ENCODE measurements at places on chromosomes 7 and 10.

- no peak for DNase-seq
Measured at GRCh38 chr7:47407821-47408674, 173.9 kb downstream of the TNS3 start.

DNA sequence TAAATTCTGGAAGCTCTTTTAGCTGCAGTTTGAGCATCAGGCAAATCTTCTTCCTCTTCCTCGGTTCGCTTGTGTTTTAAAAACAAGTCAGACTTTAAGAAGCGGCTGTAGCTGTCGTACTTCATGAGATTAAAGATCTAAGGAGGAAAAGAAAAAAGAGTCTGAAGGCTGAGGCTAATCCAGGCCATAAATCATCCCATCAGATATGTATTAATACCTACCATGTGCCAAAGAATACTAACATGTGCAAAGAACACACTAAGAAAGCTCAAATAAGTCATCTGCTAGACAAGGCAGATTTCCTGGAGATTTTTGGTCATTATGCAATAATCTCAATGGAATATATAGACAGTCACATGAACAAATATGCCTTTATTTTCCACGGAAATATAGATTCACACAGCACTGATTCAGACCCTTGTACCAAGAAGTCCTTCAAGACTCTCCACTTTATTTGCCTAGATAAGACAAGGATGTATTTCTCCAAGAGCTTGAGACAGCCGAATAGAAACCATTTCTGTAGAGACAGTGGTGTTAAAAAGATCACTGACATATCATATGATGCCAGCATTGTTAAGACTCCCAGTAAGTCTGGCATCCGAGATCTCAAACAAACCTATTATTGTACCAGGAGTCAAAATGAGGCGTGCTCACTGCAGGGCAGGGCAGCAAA is 42.3 kb downstream of the RGS10 start:
- DNase-seq = no peak

- DNase-seq = no peak
Measured at GRCh38 chr10:2994221-2994961, 73.0 kb upstream of the PFKP start.

DNA sequence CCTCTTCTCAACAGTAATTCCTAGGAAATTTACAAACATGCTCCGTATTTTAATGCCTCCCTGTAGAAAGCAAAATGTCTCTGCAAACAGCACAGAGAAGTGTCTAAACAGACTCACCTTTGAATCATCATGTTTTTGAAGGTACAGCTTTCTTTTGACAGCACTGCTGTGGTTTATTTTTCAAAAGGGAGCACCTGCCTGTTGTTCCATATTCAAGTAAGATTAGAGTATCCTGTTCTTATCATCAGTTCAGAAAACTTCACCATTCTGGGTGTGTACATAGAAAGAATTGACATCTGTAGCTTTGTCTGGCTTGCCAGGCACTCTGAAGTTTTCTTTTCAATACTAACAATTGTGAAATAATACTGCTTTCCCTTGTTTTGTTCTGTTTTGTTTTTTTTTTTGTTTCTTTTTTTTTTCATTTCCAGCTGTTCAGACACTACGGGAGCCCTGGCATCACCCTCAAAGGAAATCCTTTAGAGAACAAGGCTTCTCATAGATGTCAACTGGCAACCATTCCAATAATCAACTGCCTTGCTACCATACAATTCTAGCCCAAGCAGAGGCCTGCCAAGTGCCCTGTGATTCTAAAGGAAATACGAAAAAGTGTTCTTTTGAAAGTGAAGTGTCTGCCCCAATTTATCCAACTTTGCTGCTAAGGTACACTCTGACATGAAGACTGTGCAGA is 275.9 kb downstream of the PRPF18 start:
- no peak for DNase-seq

DNA sequence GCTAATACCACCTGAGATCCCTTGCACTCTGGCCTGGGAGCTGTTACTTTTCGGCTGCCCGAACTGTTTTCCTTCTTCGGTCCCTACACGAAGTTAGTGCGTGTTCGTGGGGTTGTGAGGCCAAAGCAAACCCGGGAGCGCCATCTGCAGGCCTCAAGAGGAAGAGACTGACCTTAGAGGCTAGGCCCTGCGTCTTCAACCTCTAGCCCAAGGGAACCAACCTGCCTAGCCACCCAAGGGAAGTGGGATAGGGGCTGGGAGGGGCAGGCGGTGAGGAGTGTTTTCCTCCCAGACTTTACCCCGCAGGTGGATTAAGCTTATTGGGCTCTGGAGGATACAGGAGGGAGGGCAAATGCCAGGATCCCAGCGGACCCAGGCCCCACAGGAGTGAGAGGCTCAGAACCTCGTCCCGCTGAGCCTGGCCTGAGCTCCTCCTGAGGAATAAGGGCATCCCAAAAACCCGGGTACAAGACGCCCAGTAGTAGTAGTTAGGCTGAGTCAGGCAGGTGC is 1.7 kb upstream of the PAX2 start:
- no peak for DNase-seq

- peak; percentile 90 for DNase-seq
Measured at GRCh38 chr10:81502677-81503359, 372.2 kb upstream of the NRG3 start.

DNA sequence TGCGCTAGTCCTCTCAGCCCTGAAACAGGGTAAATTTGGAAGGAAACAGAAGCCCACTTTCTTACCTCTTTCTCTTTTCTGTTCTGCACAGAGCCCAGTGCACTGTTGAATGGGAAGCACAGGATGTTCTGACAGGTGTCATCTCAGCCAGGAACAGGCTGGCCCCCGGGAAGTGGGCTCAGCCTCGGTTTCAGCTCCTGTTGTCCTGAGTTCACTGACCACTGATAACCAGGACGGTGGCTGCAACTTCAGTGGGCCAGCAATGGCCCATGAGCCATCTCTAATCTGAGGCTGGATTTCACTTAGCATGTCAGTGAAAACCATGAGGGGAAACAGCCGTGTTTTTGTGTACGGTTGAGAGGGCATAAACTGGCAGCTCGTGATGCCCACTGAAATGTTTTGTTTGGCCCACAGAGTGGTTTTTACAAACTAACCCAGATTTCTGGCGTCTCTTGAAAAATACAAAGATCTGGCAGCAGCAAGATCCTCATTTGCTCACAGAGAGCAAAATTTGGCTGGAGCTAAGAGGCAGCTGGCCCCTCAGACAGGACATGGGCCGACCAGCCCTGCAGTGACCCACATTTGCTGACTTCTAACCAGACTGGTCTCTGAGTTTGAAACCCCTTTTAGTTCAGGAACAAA is 455.9 kb downstream of the PAXIP1 start:
- DNase-seq = no peak

GRCh38 chr7:108226816-108227299 is 96.7 kb upstream of the LAMB4 start:
- DNase-seq = no peak

- DNase-seq = no peak
Measured at GRCh38 chr10:23200586-23200985, 8.5 kb downstream of the PTF1A start.

- peak; percentile 70 for DNase-seq
Measured at GRCh38 chr10:132294561-132295318, 13.0 kb downstream of the STK32C start.

DNA sequence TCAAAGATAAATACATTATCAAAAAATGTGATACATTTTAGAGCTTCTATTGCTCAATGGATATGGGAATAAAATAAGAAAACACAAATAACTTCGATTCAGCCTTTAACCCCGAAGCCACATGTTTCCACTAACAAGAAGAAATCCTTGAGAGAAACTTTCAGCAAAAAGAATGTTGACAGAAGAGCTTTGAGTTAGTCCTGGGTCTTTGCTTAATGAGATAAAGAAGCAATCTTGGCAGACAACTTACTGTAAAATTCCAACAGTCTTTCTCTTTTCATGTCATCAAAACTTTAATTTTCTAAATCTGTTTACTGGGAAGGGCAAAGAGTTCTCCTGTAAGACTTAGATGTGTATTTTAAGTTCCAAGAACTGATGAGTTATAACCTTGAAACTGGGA is 810.2 kb downstream of the CNTNAP2 start:
- DNase-seq = no peak

- DNase-seq = no peak
Measured at GRCh38 chr10:22222236-22223190, 4.7 kb upstream of the EBLN1 start.

GRCh38 chr10:6224781-6225180 is 22.0 kb downstream of the PFKFB3 start:
- DNase-seq = no peak

- DNase-seq = no peak
Measured at GRCh38 chr7:25353196-25353595, 124.9 kb upstream of the NPVF start.

DNA sequence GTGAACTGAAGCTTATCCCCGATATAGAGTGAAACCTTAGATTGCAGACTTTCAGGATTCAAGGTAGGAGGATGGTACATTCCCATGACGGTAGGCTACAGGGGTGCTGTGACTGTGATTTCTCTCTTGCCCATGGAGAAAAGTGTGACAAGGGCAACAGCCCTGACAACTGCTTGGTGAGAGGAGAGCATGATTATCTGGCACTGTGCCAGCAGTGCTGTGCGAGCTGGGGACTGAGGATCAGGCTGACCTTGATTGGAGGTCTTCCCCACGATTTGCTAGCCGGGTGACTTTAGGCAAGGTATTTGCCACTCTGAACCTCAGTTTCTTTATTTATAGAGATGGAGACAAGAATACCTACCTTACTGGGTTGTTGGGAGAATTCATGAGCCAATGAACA is 229.5 kb downstream of the PTEN start:
- no peak for DNase-seq

DNA sequence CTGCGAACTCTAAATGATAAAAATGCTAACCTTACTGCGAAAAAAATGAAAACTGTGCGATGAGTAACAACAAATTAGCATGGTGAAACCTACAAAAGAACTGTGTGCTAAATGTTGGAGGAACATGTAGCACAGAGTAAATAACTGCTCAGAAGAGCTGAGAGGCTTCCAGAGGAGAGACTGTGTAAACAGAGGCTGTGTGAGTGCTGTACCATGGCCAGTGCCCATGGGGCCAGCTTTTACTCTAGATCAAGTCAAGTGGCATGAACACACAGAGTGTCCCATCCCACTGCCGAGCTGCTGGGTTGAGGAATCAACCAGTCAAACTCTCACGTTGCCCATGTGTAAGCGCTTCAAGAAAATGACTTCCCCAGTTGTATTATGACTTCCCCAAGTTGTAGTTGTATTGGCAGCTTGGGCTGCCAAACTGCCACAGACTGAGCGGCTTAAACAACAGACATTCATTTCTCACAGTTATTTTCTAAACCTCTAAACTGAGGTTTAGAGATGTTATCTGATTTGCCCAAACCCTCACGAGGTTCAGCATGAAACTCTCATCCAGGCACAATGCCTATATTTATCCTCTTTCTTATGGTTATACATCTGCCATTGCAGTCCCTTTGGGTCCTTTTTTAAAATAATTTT is 270.7 kb downstream of the ABCA13 start:
- no peak for DNase-seq

DNA sequence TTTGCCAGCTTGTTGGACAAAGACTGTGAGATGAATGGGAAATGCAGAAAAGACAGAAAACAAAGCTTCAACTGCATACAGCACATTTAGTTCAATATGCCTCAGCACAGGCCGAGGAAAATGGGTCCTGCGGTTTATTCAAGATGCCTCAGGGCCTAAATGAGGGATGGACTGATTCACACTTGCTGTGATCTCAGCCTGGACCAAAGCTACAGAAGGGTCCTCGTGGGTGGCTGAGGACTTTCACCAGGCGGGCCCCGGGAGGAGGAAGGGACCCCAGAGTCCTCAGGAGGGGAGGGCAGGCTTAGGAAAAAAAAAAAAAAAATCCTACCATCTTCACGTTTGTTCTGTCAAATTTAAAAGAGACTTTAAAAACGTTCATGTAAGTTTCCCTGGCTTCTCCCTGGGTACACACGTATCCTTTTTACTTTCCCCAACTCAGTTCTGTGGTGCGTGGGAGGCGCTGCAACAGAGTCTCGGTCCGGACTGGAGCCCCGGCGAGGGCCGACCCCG is 624 bp upstream of the ZNF783 start:
- no peak for DNase-seq

DNA sequence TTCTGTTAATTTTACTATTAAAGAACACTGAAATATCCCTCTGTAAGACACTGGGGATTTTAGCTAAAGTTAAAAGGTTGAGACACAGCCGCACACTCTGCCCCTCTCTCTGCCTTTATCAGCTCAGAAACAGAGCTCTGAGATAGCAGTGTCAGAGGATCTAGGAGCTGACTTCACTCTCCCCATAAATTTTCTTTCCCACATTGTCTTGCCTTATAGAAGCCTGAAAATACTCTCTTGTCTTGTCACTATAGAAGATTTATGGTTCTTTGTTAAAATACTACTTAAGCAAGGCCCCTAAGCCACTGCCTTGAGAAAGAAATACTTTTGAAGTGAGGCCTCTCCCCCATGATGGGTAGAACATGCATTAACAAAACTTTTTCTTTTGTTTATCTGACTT is 105.7 kb upstream of the C10orf90 start:
- no peak for DNase-seq

DNA sequence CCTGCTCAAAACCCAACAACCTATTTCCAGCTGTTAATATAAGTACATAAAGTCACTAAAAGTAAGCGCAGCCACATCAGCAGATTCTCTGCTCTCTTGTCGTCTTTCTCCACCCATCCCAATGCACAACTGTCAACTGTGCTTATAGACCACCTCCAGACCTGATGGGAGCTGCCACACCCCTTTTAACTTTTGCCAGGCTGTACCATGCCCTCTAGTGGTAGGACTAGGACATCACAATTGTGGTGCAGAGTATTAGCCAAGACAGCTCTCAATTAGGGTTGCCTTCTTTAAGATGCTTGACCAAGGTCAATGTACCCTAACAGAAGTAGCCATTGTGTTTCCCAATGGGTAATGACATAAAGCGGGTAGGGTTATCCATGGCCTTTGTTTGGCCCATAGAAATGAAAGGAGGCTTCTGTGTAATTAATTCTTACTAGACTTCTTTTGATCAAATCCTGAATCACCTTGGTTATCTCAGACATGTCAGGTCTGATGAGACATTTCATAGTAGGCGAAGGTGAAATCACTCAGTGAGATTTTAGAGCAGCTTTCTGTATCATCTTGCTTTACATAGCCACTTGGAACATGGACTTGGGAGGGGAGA is 68.1 kb downstream of the SCRN1 start:
- no peak for DNase-seq

- DNase-seq = no peak
Measured at GRCh38 chr10:28179006-28179742, 123.7 kb downstream of the MPP7 start.

DNA sequence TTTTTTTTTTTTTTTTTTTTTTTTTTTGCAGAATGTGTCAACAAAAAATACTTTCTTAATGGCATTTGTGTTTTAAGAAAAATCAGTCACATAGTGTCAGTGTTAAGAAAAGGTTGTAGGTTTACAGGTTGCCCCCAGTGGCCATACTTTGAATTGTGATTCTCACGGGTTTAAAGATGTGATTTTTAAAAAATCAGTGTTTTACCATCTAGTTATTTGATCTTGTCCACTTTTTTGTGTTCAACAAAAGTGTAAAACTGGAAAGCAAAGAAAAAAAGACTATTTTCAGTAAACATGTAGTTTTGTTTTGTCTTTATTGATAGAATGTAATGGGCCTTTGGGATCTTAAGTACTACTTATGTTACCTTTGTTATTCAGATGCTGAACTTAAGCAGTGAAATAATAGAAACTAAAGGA is 25.7 kb downstream of the SUV39H2 start:
- DNase-seq = no peak

- DNase-seq = no peak
Measured at GRCh38 chr7:3028071-3028757, 15.5 kb downstream of the CARD11 start.

Data from chondrocyte (in vitro differentiated cells).